ENCODE measurements at places on chromosomes 4 and X. TPM values are rescaled to one million over a fixed set of nuclear protein-coding genes. Genes with fewer than 3 reads are reported as not detected.

DNA sequence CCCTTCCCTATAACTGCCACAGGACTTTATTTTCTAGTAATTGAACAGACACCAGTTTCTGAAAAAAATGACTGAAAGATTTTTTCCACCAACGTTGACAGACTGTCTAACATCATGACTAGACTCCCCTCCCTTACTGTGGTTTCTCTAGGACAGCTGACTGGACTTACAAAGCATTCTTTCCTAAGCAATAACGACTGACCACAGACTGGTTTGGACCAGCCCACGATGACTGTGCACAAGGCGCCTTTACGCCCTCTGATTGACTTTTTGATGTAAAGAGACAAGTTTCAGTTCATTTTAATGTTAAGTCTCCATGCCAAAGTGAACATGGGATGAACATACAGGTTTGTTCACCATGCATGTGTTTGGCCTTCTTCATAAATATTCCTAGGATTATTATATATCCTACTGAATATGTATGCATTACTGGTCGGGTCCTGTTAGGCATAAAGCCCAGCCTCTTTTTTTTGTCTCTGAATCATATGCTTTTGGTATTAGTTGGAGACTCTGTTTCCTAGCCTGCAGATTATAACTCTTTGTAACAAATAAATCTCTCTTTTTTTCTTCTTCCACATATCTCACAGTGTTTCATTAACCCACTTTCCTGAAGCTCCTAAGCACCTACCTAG is 50.5 kb upstream of the UGT2B4 start:
- DNase-seq, result no peak

DNA sequence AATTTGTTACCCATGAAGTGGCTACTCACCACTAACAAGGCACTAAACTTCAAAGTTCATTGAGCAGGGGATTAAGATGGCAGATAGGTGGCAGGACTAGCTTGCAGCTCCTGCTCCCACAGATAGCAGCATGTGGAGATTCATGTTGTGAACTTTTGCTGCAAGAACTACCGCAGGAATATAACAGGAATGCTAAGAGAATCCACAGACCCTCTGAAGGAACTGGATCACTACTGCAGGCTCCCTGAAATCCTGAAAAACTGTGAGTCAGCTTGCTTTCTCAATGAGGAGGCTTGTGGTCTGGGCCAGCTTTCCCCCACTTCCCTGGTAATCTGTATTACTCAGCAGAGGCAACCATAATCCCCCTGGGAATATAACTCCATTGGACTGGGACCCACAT is 118.5 kb upstream of the VCX2 start:
- DNase-seq, result no peak

DNA sequence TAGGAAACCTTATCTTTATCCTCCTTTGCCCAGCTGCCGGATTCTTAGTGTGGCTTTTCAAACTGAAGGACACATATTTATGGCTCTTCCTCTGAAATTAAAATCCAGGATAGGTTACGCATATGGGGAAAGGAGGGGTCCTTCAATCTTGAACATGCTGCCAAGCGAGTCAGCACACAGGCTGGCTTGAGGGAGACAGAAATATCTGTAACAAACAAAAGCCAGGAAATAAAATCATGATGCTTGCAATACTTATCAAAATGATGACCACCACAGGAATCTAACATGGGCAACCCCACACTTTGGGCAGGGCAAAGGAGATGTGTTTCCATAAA is 196.4 kb upstream of the LDB2 start:
- no peak for DNase-seq

DNA sequence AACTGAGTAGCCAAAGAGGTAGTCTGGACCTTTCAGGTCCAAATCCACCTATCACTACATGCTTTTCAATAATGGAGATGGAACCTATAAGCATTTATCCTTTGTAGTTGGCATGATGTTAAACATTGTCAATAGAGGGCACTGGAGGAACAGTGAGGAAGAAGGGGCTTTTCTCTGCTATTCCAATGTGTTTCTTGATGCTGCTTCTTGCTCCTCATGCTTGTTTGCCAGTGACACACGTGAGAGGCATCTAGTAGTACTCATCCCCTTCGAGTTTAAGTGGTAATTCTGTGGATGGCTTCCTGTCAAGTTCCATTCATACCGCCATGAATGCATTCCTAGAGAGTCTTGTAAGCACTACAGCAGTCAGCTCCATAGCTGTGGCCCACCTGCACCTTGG is 84.0 kb downstream of the NAA11 start:
- DNase-seq, result no peak

The IQSEC2 gene
- 1.3 TPM for total RNA-seq

The USP27X gene
- 1.9 TPM for total RNA-seq

The UBL4A gene
- 53.5 TPM for total RNA-seq

GRCh38 chr4:177308847-177309521 is 690 bp upstream of the NEIL3 start:
- peak; percentile 54 for DNase-seq

The ADH1B gene
- total RNA-seq, result not detected

DNA sequence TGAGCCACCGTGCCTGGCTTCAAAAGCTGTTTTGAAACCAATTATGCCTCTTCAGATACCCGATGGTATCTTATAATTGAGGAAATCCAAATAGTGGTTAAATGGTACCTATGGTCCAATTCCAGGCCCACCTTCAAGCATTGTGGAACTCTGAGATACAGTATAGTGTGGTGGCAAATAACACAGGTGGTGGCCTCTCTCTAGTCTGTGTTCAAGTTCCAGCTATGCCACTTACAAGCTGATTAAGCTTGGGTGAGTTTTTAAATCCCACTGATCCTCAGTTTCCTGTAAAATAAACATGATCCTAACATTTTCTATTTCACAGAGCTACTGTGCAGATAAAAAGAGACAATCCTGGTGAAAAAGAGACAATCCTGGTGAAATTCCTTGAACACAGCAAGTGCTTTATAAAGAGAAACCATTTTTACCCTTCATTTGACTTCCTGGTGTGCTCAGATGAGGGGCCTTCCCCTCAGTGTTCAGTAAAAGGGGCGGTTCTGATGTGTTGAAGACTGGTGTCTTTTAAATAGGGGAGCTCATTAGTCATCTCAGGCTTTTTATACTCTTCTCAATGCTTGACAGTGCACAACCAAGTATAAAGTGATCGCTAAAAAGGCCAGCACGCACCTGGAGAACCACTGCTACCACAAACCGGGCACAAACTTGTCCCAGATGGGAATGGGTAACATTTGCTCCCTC is 30.8 kb upstream of the CD40LG start:
- DNase-seq, result peak; percentile 45

The MFAP3L gene
- 1.2 TPM for total RNA-seq

- DNase-seq, result no peak
Measured at GRCh38 chr4:137531168-137531985, 917 bp downstream of the PCDH18 start.

The SRPK3 gene
- total RNA-seq, result not detected

GRCh38 chr4:4847011-4847410 is 12.5 kb upstream of the MSX1 start:
- no peak for DNase-seq

DNA sequence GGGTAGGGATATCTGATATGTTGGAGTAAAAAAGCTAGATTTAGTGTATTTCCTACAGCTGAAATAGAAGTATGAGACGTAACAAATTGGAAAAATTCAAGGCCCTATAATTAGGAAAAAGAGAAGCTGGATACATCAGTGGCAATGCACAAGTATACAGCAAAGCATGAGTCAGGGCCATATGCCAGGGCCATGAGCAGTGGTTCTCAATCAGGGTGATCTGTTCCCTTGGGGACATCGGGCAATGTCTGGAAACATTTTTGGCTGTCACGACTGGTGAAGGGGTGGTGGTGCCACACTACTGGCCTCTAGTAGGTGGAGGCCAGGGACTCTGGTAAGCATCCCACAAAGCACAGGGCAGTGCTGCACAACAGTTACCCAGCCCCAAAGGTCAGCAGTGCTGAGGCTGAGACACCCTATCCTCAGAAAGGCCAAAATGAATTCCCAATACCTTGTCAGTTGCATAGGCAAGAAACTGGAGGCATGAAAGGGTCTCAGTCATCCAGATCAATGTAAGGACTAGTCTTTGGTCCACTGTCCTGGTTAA is 36.8 kb upstream of the NAP1L5 start:
- no peak for DNase-seq

The BANK1 gene
- total RNA-seq, result 0.46 TPM

- DNase-seq, result no peak
Measured at GRCh38 chr4:8585186-8585585, 5.0 kb downstream of the GPR78 start.

- DNase-seq, result no peak
Measured at GRCh38 chrX:96373047-96373355, 311.6 kb upstream of the DIAPH2 start.

DNA sequence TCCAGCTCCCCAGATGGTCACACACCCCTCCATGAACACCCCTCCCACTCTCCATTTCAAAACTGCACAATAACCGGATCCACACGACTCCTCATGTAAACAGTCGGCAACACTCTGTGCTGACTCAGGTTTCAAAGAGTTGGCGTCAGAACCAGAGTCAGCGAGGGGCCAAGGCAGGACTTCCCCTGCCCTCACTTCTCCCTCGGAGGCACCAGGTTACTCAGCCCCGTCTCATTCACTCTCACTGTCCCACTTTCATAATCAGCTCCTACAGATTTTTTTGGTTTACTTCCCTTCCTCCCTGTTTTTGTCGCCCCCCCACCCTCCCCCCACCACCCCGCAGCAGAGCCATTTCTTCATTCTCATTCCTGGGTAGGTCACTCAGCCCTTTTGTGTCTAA is 2.7 kb upstream of the TIMP1 start:
- peak; percentile 67 for DNase-seq

GRCh38 chr4:176226736-176227135 is 31.4 kb upstream of the SPATA4 start:
- DNase-seq, result no peak

The TET2 gene
- total RNA-seq, result 43.1 TPM

DNA sequence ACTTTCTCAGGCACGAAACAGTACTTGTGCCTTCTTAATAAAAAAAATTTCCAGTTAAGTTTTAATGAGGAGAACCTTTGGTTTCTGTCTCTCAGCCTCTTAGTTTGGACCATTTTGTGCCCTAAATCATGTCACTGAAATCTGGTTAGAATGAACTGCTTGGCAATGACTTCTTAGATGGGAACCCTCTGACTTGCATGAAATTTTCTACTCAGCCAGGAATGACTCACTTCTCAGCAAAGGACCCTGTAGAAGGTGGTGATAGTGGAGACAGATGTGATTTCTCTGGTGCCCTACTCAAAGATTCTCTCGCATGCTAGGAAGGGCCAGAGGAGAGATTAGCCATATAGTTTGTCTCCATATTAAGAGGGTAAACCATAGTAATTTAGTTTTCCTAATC is 50.5 kb downstream of the RASL11B start:
- no peak for DNase-seq

DNA sequence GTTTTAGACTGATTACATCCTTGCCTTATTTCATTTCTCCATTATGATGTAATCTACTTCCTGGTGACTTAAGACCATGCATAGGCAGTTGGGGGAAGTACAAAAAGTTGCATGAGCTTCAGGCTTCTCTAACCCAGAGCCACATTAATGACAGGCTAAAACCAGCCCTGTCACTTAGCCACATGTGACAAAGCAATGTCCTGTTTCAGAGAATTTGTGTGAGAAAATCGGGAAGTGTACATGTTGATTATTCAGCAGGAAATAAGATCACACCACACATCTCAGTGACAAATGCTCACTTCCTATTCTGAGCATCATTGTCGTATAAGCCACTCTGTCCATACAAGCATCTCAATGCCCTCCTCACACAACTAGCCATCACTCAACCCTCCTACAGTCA is 98.5 kb upstream of the MAGEB16 start:
- DNase-seq, result no peak

The TEX11 gene
- 0.22 TPM for total RNA-seq

The CENPI gene
- total RNA-seq, result 19.3 TPM

The NIPAL1 gene
- 1.7 TPM for total RNA-seq

GRCh38 chr4:38060829-38061431 is 100.7 kb downstream of the PTTG2 start:
- DNase-seq, result no peak

DNA sequence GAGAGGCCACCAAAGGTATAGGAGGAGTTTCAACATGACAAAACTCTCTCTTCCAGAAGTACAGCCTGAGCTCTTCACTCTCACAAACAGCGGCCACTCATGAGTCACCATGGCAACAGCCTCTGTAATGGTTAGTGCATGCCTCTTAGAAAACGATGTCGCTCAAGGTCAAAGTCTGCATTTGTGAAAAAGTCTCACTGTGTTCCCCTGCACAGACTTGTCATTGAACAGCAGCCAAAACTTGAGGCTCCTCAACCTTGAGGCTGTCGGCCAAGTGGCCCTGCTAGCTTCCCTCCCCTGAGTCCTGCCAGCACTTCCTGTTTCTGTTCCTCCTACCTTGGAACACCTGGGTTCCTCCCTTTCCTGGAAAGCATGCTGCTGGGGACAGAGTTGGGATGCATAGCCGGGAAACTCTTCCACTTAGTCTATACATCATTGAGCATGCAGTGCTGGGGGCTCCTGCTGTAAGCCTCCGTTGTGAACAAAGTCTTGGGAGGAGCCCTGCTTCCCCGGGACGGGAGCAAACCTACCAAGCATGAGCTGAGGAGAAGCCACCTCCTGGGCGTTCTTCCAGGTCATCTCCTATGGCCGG is 66.6 kb downstream of the ING2 start:
- DNase-seq, result peak; percentile 8

- DNase-seq, result no peak
Measured at GRCh38 chr4:138259271-138259670, 17.1 kb upstream of the SLC7A11 start.

GRCh38 chr4:76527666-76528065 is 92.6 kb downstream of the SHROOM3 start:
- no peak for DNase-seq

GRCh38 chrX:37658343-37659030 is 27.1 kb upstream of the XK start:
- no peak for DNase-seq

GRCh38 chr4:89486042-89486441 is 178.4 kb upstream of the GPRIN3 start:
- DNase-seq, result no peak

The ANAPC4 gene
- total RNA-seq, result 37.9 TPM

The PDE6B gene
- 18.9 TPM for total RNA-seq

- DNase-seq, result no peak
Measured at GRCh38 chrX:28347476-28347875, 239.8 kb upstream of the IL1RAPL1 start.

The MAGEA1 gene
- total RNA-seq, result not detected

DNA sequence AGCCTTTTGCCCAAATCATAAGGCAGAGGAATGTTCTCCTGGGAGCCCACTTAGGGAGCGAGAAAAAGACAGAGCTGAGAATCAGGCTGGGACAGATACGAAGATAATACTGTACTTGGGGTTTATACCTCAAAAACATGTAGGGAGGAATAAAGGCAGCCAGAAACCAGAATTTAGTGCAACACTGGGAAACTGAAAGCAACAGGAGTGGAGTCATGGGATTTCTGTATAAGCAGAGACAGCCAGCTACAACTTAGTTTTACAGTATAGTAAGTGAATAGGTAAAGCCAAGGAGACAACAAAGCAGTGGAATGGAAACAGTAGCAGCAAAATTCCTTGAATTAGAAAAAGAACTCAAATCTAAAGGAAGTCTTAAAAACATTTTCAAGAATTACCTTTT is 413.2 kb downstream of the FAT4 start:
- DNase-seq, result no peak

GRCh38 chr4:158161551-158162354 is 11.1 kb downstream of the GASK1B start:
- no peak for DNase-seq

The GIMD1 gene
- total RNA-seq, result not detected

Data from activated T-cell treated with anti-CD3 and anti-CD28 coated beads, Interleukin-2, amount 50 U/mL, for 72 hours (primary cell).